Colonic mucosa (tissue), 4 donors: ENCODE measurements at places on chromosomes 11 and 22.

GRCh38 chr11:123404676-123405075, 25.4 kb upstream of the GRAMD1B start:
- no peak overlapping the region for H3K27ac ChIP-seq
- peaks cover 3% of the 10 kb centered on the region for H3K4me1 ChIP-seq
- H3K4me3 ChIP-seq: no peak overlapping the region
- no peaks in the 10 kb centered on the region for H3K36me3 ChIP-seq
- no peak for DNase-seq
- H3K27me3 ChIP-seq: no peaks in the 10 kb centered on the region

GRCh38 chr11:44638032-44638431, 72.6 kb downstream of the CD82 start:
- no peaks in the 10 kb centered on the region for H3K36me3 ChIP-seq
- DNase-seq: no peak

- peak; percentile 82 for DNase-seq
- no peaks in the 10 kb centered on the region for H3K4me1 ChIP-seq
- H3K27ac ChIP-seq: no peak overlapping the region
- no peaks in the 10 kb centered on the region for H3K27me3 ChIP-seq
- H3K4me3 ChIP-seq: no peak overlapping the region
These were observed 51.9 kb upstream of the CLMP start for GRCh38 chr11:123246749-123247495.

- DNase-seq: peak; percentile 95
- no peaks in the 10 kb centered on the region for H3K27me3 ChIP-seq
- H3K4me3 ChIP-seq: peak overlapping the region; percentile 2
- no peaks in the 10 kb centered on the region for H3K36me3 ChIP-seq
These were observed 24.8 kb upstream of the ADORA2A start for GRCh38 chr22:24402460-24403192.

DNA sequence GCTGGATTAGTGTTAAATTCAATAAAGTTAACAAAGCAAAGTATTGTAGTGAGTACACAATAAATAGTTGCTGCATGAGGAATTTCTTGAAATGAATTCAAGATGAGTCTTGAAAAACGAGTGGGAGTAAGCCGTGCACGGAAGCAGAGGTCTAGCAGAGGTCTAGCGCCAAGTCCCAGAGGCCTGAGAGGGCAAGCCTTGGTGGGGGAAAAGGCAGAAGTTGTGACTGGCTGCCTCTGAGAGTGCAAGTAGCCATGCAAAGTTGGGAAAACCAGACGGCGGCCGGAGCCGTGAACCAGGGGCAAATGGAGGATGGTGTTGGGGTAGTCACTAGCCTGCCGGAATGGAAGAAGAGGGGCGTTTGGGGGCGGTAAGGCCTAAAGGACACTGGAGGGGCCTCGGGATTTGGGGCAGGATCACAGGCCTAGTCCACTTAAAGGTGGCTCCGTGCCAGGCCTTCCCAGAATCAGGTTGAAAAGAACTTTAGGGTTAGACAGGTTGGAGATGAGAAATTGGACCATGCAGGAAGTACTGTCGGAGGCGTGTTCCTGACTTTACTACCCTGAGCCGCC, 379 bp upstream of the SLC3A2 start:
- peak overlapping the region; percentile 99 for H3K27ac ChIP-seq
- peaks cover 13% of the 10 kb centered on the region for H3K4me1 ChIP-seq
- H3K36me3 ChIP-seq: peaks cover 9% of the 10 kb centered on the region
- peak overlapping the region; percentile 81 for H3K4me3 ChIP-seq
- DNase-seq: no peak
- H3K27me3 ChIP-seq: no peaks in the 10 kb centered on the region

- no peak overlapping the region for H3K4me3 ChIP-seq
- no peaks in the 10 kb centered on the region for H3K27me3 ChIP-seq
- no peak overlapping the region for H3K27ac ChIP-seq
- no peak for DNase-seq
- no peaks in the 10 kb centered on the region for H3K4me1 ChIP-seq
These were observed 10.0 kb upstream of the MTMR3 start for GRCh38 chr22:29872989-29873388.

GRCh38 chr11:27390318-27391295, 27.6 kb upstream of the CCDC34 start:
- H3K4me3 ChIP-seq: no peak overlapping the region
- H3K4me1 ChIP-seq: peaks cover 14% of the 10 kb centered on the region
- no peak for DNase-seq
- no peaks in the 10 kb centered on the region for H3K27me3 ChIP-seq
- H3K27ac ChIP-seq: peak overlapping the region; percentile 8

DNA sequence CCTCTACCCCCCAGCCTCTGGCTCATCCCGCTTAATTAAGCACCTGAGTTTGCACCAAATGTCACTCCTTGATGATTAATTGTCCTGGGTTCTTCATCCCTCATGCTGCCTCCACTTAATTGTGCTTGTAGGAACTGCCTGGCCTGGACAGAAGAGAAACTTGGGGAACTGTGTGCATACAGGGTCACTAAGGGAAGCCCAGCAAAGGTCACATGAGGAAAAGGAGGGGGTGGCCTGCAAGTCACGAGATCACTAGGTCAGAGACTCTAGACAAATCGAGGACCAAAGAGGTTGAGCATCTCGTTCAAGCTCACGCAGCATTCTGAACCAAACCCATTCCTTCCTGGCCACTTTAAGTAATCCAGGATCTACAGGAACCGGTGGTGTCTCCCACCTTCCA, 75.8 kb downstream of the PDE2A start:
- no peak for DNase-seq
- no peaks in the 10 kb centered on the region for H3K36me3 ChIP-seq
- no peak overlapping the region for H3K27ac ChIP-seq
- no peaks in the 10 kb centered on the region for H3K27me3 ChIP-seq
- no peaks in the 10 kb centered on the region for H3K4me1 ChIP-seq
- H3K4me3 ChIP-seq: no peak overlapping the region

DNA sequence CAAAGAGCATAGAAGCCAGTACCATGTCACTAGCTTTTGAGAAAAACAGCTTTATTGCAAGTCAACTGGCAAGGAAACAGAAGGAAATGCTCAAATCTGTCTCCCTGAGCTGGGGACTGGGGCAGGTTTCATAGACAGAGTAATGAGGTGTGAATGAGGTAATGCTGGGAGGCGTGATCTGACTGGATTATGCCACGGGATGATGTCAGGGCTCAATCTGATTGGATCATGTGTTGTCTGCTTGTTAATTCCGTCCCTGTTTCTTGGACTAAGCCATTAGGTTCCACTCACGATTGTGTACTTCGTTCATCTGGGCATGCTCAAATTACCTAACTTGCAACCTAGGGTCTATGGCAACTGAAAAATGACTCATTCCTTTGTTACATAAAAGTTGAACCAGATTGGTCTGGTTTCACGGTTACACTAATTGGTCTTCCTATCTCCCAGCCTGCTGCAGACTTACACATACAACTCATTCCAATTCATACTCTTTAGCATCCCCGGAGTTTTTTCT, 20.2 kb upstream of the OR10A5 start:
- no peak overlapping the region for H3K27ac ChIP-seq
- no peak for DNase-seq
- H3K4me1 ChIP-seq: no peaks in the 10 kb centered on the region

GRCh38 chr22:49370627-49371301, 456.9 kb downstream of the BRD1 start:
- H3K27ac ChIP-seq: no peak overlapping the region
- H3K36me3 ChIP-seq: no peaks in the 10 kb centered on the region
- no peak overlapping the region for H3K4me3 ChIP-seq
- DNase-seq: peak; percentile 4
- H3K27me3 ChIP-seq: no peaks in the 10 kb centered on the region
- H3K4me1 ChIP-seq: no peaks in the 10 kb centered on the region

- peaks cover 10% of the 10 kb centered on the region for H3K4me1 ChIP-seq
- H3K27ac ChIP-seq: peak overlapping the region; percentile 57
- no peak for DNase-seq
- no peak overlapping the region for H3K4me3 ChIP-seq
- H3K27me3 ChIP-seq: no peaks in the 10 kb centered on the region
These were observed 13.7 kb upstream of the CDKN1C start for GRCh38 chr11:2899080-2899783.

- no peak overlapping the region for H3K27ac ChIP-seq
- H3K36me3 ChIP-seq: no peaks in the 10 kb centered on the region
- H3K27me3 ChIP-seq: peaks cover 16% of the 10 kb centered on the region
- no peak for DNase-seq
These were observed 6.4 kb downstream of the FGF19 start for GRCh38 chr11:69697469-69697843.

- H3K36me3 ChIP-seq: no peaks in the 10 kb centered on the region
- DNase-seq: no peak
- no peak overlapping the region for H3K27ac ChIP-seq
- no peak overlapping the region for H3K4me3 ChIP-seq
- no peaks in the 10 kb centered on the region for H3K4me1 ChIP-seq
These were observed 142.3 kb downstream of the NXPE2 start for GRCh38 chr11:114820621-114821020.
